Stimulated activated CD8-positive, alpha-beta memory T cell treated with anti-CD3 and anti-CD28 coated beads, Interleukin-4, amount 100 ng/mL, for 1 hour (primary cell): ENCODE measurements at places on chromosomes 2 and 18.

DNA sequence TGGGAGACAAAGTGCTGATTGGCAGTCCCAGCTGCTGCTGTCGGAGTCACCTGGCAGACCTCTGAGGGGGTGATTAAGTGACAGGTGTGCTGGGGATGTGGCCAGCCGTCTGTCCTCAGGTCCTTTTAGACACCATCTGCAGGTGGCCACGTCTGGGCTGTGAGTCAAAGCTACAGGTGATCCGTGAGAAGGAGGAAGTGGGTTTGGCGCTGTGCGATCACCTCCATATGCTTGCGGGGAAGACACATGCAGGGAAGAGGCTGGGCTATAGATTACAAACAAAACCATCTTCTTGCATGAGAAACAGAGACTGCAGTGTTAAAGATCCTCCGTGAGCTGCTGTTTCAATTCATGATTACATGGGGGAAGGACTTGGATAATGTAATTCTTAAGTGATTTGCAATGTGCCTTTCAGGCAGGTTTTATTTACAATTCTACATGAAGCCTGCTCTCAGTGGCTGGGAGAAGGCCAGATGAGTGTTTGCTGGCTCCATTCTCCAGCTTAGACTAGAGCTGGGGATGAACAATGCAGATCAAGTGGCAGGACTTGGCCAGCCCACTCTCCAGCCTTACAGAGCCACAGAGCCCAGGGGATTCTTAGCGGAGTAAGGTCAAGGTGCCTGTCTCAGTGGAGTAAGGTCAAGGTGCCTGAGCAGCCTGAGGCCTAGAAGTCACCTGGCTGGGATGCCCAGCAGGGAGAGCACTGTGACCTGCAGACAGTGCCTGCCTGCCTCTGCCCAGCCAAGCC is 87.8 kb downstream of the LYPD1 start:
- DNase-seq: no peak

DNA sequence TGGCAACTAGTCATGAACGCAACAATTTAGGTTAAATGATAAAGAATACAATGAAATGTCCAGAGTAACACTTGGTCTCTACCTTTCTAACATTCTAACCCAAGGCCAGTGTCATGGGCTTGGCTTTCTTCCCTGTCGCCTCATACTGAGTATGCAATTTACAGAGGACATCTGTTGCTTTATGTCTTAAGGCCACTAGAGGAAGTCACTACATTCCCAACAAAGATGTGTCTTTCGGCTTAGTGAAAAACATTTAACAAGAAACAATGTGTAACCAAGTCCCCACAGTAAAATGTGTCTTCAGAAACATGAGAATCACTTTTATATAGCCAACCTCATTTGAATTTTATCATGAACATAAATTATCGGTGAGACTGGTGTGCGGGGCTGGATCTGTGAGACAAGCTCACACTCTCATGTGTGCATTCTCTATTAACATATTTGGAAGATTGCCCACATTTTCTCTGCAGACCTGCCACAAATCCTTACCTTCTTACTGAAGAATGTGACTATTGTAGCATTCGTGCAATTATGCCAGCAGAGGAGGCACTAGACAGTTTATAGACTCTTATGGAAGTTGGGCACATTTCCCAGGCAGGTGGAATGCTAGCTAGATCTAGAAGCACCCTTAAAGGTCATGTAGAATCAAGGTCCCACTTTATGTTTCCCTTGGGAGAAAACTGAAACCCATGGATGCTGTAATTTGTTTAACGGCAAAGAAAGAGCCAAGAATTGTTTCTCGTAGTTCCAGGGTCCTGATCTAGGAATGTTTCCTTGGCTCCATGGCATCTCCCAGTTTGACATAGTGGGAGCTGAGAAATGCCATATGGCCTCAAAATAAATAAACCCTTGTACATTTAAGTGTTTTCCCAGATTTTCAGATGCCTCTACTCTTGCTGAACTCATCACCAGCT is 101.8 kb downstream of the CD226 start:
- no peak for DNase-seq

- no peak for DNase-seq
Observed at GRCh38 chr2:88903749-88904353, 212.4 kb downstream of the RPIA start.

DNA sequence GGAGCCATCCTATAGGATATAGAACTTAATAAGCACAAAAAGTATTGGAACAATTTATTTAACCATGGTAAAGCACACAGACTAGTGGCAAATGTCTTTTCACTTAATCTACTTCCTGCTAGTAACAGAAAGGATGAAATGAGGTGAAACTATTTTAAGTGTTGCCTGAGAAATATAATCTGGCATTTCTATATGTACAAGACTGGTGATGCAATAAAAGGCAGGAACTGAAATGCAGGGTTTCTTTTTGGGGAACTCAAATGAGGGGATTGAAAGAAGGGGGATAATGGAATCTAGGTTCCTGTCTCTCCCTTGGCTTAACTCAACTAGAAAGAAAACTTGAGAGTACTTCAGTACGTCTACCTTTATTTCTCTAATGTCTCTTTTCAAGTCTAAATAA is 122.3 kb downstream of the MEMO1 start:
- no peak for DNase-seq

GRCh38 chr2:240628808-240629618 is 3.7 kb downstream of the GPR35 start:
- DNase-seq: no peak

- DNase-seq: no peak
Observed at GRCh38 chr18:58562999-58563667, 65.8 kb downstream of the ALPK2 start.
